ENCODE measurements at places on chromosomes 2 and 18.

- DNase-seq = no peak
Observed at GRCh38 chr2:210475706-210476105, 853 bp downstream of the LANCL1 start.

DNA sequence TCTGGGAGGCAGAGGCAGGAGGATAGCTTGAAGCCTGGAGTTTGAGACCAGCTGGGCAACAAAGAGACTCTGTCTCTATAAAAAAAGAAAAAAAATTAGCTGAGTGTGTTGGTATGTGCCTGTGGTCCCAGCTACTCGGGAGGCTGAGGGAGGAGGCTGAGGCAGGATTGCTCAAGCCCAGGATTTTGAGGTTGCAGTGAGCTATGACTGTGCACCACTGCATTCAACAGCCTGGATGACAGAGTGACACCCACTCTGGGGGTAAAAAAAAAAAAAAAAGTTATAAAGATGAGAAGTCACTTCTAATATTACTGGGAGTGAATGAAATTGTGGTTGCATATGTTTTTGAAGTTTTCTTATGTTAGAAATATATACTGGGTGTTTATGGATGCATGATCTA lies 71.6 kb downstream of the C2orf74 start:
- DNase-seq = peak; percentile 16

DNA sequence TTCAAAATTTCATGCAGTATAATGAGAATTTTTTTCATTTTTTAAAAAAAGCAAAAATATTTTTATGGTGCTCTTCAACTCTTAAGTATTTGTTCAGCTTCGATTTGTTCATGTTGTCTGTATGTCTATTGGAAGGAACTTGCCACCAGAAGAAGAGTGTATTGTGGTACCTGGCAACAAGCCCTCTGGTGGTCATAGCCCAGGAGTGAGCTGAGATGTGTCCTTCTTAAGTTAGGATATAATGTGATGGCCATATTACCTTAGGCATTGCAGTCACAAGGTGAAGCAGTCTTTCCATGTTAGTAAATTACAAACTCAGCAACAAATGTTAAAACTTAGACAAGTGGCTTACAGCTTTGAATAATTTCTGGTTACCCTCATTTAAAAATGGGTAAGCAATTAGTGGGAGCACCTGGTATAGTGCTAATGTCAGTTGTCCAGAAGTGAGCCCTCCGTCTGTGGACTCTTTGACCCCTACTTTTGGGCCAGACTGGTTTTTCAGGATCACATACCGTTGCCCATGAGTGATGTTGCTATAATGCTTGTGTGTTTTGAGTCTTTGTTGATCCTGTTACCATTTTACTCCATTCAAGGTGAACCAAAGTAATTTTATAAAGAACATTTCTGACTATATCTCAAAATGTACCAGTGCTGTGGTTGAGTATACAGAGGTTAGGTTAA lies 57.4 kb downstream of the MYO1B start:
- peak; percentile 27 for DNase-seq

GRCh38 chr2:99819766-99820165 lies 322.6 kb downstream of the AFF3 start:
- DNase-seq = peak; percentile 12

- DNase-seq = peak; percentile 27
Observed at GRCh38 chr2:99615247-99615771, 125.5 kb upstream of the REV1 start.

GRCh38 chr2:24412812-24413211 lies 52.5 kb upstream of the ITSN2 start:
- no peak for DNase-seq

DNA sequence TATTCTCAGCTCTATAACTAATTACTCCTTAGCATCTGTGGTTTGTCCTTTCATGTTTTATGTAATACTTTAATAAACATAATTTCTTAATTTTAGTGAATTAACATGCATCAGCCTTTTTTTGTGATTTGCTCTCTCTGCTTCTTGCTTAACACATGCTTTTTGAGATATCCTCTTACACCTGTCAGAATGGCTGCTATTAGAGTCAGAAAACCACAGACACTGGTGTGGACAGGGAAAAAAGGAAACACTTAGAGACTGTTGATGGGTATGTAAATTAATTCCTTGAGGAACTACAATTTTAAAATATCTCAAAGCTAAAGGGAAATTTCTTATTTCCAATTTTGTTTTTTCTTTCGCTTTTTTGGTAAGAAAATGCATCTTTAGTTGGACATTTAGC lies 549.0 kb downstream of the ZNF804A start:
- DNase-seq = no peak

DNA sequence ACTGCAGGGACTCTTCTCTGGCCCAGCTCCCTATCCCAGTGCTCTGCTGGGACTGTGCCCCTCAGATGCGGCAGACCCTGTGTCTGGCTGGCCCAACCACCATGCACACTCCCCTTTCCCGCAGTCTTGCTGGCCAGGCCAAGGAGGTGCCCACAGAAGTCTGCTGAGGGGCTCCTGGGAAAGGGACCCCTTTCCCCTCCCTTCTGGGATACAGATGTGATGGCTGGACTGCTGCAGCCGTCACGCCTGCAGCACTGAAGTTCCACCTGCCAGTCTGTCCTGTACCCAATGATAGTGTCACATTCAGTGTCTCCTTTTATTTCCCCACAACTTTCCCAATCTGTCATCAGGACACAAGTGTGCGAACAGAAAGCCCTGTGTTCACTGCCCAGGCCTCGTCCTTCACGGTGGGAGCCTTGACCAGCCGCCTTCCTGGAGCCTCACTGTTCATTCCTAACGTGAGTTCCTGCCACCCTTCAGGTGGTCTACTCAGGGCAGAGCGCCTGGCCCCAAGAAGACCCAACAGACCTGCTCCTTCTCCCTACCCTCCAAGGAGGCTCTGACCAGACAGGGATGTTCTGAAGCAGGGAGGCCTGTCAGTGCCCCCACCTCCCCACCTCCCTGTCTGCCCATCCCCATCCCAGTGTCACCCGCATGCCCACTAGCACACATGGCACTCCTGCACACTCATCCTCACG lies 47.1 kb downstream of the ANKMY1 start:
- no peak for DNase-seq

DNA sequence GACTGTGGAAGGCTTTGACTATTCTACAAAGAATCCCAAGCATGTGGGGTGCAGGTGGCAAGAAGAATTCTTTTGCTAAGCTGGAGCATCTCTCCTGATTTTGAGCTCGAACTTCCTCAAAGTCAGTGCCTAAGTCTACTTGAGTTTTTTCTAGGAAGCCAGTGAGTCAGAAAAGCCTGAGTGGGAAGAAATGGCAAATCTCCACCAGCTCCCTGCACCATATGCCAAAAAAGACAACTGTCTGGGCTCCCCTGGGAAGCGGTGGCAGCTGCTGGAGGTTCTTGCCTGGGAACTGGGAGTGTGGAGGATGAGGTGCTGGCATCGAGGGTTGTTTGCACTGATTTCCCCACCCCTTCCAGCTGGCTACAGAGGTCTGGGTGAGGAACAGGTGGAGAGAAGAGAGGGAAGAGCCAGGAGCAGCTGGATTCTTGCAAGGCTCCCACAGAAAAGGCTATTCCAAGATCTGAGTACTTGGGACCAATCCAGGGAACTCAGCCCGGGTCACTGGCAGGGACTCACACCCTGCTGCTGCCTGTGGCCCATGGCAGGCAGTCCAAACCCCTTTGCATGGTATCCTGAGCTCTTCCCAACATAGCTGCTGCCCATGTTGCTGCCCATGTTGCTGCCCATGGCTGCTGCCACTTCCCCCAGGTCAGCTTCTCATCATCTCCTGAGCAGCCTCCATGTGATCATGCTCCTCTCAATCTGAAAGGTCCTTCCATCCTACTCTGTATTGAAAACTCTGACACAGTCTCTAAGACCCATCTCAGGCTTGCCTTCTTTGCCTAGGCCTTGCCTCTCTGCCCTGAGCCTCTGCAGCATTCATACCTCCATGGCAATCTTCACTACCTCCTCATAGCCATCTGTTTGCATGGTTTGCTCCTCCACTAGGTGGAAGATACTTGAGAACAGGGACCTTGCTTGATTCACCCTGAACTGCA lies 128.3 kb upstream of the SPATS2L start:
- DNase-seq = peak; percentile 65

DNA sequence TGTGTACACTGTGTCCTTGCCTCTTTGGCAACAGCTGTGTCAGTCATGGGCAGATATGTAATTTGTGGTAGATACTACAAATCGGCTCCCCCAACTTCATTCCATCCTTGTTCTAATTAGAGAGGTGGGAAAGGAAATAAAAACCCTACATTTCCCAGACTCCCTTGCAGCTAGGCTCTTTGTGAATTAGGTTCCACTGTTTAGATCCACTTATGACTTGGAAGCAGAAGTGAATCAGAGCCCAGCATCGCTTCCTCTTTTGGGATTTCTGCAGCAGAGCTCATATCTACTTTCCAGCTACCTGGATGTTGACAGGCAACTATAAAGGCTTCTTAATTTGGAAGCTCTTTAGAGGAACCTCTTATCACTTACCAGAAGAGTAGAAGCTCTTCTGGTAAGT lies 34.1 kb upstream of the NARS1 start:
- DNase-seq = no peak

- no peak for DNase-seq
Observed at GRCh38 chr2:205872716-205873115, 190.4 kb downstream of the NRP2 start.

Measured in fibroblast of mammary gland (primary cell).